ENCODE measurements at places on chromosomes 7 and 10.

GRCh38 chr10:124480860-124481259 is 19.2 kb downstream of the LHPP start:
- no peak for DNase-seq

- no peak for DNase-seq
These were observed 18.7 kb upstream of the ARHGAP12 start for GRCh38 chr10:31947144-31947926.

GRCh38 chr10:97291357-97292096 is 910 bp downstream of the ARHGAP19 start:
- DNase-seq = no peak

GRCh38 chr10:22615819-22616499 is 98.4 kb downstream of the PIP4K2A start:
- DNase-seq = no peak

- DNase-seq = no peak
These were observed 18.6 kb upstream of the MTPN start for GRCh38 chr7:135995748-135996147.

DNA sequence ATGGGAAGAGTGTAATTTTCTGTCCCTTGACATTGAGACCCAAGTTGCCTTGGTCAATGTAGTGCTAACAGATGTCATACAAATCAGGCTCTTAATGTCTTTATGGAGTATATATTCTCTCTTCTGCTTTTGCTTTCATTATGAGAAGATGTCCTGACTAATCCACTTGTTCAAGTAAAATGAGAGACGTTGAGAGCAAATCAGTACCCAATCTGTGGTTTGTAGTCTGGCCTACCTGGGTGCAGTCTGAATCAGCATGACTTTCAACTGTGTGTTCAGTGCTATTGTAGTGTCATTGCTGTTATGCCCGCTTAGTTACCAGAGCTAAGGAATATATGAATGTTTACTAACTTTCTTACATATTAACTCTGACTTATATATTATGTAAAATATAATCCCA is 612.4 kb downstream of the ANKRD7 start:
- no peak for DNase-seq

GRCh38 chr7:119545118-119545517 is 727.9 kb upstream of the KCND2 start:
- no peak for DNase-seq

GRCh38 chr10:7243873-7244272 is 167.0 kb downstream of the SFMBT2 start:
- DNase-seq = no peak

GRCh38 chr10:125200396-125200795 is 40.0 kb upstream of the CTBP2 start:
- DNase-seq = no peak

GRCh38 chr10:71622154-71622526 is 97.4 kb downstream of the C10orf105 start:
- no peak for DNase-seq

GRCh38 chr10:5827841-5828240 is 14.6 kb upstream of the GDI2 start:
- DNase-seq = no peak

DNA sequence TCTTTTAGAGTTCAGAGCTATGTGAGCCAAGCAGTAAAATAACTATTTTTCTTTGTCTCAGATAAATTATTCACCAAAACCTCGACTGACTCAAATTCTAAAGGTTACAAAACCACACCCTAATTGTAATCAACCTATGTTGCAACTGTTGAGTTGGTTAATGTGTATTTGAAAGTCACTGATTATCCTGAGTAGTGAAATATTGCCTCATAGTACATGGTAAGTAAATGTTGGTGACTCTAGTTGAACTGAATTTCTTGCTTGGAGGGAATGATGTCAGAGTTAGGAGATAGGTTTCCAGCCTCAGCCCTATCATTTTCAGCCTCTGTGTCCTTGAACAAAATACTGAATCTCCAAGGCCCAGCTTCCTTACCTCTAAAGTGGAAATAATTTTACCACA is 3.0 kb upstream of the CYP2C18 start:
- no peak for DNase-seq

DNA sequence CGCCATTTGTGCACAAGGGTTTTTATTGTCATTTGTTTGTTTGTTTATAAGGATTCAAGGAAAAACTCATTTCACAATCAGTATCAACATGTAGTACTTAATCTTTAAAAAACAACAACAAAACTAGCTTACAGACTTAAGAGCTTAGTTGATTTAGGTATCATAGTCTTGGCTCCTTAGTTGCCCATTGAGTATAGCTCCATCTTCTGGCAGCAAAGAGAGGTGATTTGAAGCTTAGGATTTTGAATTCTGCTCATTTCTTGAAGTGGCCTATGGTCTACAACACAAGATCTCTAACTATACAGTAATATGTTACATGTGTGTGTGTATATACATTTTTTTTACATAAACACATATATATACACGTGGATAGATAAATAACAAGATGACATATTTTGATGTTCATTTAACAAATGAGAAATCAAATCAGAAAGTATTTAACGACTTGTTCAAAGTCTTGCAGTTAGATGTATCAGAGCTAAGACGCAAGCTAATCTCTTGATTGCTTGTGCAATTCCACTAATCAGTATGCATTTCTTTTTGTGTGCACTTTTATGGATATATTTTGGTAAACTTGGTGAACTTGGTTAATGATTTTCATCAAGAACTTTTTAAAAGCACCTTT is 307.3 kb downstream of the CAMK1D start:
- no peak for DNase-seq

DNA sequence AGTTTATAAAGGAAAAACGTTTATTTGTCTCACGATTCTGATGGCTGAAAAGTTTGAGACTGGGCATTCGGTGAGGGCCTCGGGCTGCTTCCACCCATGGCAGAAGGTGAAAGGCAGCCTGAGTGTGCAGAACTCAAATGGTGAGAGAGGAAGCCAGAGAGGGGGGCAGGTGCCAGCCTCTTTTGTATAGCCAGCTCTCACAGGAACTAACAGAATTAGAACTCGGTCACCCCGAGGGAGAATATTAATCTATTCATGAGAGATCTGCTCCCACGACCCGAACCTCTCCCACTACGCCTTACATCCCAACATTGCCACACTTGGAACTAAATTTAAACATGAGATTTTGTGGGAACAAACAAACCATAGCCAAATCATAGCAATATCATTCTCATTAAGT is 112.6 kb downstream of the ZPBP start:
- DNase-seq = no peak

DNA sequence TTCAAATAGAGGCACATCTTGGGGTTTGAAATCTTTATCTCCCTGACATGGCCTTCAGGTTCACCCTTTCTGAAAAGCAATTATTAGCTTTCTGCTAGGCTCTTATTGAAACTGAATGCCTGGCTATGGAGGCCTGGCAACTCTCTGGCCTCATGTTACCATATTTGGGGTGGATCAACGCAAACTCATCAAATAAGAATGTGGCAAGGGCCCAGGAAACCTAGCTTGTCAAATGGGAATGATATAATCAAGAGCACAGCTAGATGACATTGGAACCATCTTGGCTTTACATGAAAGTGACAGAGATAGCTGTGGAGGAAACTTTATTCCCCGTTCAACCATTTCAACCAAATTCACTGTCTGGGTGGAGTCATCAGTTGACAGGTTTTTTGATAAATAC is 202.8 kb upstream of the SMIM30 start:
- DNase-seq = no peak

DNA sequence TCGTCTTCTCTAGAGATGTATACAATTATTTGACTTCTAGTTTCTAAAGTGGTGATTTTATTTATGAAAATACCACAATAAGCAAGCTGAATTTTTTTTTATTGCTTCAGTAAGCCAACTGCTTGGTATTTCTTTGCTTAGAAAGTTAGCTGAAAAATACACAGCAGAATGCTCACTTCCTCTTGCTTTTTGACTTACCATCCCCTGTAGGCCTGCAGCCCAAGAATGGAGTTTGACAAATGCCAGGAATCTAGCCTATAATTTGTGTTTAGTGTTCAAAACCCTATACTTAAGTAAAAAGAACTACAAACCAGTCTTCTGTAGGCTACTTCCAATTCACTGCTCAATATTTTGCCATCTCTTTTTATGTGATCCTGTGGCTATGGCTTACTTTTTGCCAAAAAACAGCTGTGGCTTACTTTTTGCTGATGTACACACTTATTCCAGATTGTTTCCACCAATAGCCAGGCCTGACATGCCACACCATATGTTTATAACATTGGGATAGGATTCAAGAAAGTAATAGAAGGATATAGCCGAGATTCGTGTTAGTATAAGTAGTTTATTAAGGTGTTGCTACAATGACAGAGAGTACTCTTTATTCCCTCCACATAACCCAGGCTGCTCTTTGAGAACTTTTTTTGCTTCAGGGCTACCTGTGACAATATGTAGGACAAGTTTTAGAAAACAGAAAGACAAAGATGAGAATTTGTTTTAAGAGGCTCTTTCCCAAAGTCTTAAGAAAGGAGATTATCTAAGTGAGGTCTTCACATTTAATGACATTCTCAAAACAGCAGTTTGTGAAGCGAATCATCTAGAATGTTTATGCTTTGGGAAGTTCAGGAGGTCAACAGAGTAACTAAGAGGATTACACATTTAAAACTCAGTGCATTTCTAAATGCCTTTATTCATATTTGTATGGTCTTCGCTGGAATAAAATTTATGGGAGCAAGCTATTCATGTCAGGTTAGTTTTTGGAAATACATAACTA is 263.9 kb upstream of the FZD1 start:
- no peak for DNase-seq

DNA sequence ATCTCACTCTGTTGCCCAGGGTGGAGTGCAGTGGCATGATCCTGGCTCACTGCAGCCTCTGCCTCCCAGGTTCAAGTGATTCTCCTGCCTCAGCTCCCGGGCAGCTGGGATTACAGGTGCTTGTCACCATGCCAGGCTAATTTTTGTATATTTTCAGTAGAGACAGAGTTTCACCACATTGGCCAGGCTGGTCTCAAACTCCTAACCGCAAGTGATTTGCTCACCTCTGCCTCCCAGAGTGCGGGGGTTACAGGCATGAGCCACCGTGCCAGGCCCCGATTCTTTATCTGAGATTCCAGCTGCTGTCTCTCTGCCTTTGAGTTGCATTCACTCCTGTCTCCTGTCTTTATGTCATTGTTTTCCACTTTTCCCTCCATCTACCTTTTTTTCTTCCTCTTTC is 168.7 kb downstream of the TMEM178B start:
- no peak for DNase-seq

DNA sequence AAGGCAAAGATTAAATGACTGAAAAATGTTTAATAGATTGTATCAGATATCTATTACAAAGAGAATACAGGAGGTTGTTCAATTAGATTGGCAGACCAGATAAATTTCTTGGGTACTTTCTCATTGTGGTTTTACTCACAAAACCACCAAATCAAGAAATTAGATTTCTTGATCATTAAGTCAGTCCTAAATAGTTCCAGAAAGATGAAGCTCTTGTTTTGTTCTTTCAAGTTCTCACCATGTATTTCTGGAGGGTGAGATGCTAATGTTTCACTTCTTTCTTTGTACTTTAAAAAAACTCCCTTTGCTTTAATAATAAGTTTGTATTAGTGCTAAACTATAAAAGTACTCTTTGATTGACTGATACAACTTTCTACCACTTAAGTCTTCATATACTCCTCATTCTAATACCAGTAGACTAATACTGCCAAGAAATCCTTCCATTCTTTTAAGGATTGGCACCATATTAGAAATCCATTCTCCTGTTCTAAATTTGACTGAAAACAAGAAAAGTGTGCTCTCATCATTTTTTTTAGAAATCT is 69.4 kb downstream of the RNF133 start:
- DNase-seq = no peak

DNA sequence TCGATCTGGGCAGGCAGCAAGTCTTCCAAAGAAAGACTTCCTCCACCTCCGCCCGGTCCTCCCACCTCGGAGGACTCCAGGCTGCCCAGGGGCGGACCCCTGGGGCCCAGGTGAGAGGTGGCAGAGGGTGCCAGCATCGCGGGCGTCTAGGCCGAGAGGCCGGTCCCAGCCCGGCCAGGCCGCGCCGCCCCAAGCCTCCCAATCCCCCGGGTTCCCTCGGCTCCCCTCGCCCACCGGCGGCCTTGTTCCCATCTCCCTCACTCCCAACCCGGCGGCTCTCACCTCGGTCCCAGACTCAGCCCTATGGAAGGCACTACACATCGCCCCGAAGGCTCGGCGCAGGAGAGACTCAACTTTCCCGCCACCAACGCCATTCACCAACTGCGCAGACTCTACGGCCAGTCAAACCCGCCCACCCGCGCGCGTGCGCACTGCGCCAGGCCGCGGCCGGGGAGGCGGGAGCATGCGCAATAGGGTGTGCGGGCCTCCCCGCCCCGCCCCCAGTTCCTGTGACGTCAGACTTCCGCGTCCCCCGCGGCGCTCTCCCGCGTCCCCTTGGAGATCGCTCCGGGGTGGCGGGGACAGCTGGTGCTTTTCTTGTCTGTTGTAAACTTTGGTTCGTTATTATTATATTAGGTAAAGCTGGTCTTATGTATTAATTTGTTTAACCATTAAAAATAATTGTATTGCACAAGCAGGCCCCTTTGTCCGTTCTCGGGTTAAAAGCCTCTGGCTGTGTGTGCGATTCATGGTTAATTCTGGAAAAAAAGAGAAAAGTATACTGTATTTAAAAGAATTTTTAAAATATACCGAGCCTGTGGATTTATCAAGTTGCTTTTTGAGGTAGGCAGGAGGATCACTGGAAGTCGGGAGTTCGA is at the start of gene XRCC2:
Gene XRCC2 (minus strand): TSS at position 383 of the 878 bp plus-strand sequence. CDS start 62 bp downstream, at position 321.
- peak; percentile 96 for DNase-seq

- DNase-seq = no peak
These were observed 152.6 kb downstream of the PKD1L1 start for GRCh38 chr7:47795631-47796030.
